Renal cortical epithelial cell (primary cell): ENCODE measurements at places on chromosomes 6 and 20.

DNA sequence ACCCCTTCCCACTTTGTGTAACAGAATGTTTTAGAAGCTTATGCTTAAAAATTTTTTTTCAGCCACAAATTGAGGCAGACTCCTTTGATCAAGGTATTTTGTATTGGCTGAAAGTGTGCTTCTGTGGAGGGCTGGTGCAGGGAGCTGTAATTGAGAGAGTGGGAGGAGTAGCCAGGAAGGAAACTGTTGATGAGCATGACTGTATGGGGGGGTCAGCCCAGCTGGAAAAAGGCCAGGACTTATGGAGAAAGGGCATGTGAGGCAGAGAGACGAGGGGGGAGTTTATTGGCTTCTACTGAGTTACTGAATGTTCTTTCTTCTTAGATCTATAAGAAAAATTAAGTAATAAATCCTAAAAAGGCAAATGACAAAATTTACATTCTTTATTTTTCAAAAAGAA lies 13.4 kb downstream of the RFPL4B start:
- DNase-seq, result peak; percentile 3

GRCh38 chr6:101394936-101395335 lies 1.4 kb downstream of the GRIK2 start:
- DNase-seq, result no peak

- DNase-seq, result no peak
Measured at GRCh38 chr6:91221072-91221720, 634.3 kb upstream of the MAP3K7 start.

DNA sequence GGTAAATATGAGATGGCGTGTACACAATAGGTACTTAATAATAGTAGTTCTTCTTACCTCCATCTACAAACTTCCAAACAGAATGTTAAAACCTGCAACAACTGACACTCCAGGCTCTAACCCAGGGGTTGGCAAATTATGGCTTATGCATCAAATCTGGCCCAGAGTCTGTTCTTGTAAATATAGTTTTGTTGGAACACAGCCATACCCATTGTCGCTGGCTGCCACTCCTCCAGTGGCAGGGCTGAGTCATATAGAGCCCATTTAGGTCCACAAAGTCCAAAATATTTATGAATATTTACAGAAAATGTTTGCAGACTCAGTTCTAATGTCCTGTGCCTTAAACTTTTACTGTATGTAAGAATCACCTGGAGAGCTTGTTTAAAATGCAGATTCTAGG lies 69.9 kb upstream of the BTBD3 start:
- no peak for DNase-seq

GRCh38 chr6:127951172-127951917 lies 50.5 kb upstream of the THEMIS start:
- DNase-seq, result no peak

- DNase-seq, result no peak
Measured at GRCh38 chr6:30272032-30272431, 54.7 kb upstream of the TRIM39 start.

- no peak for DNase-seq
Measured at GRCh38 chr6:4516206-4516605, 260.0 kb upstream of the CDYL start.

DNA sequence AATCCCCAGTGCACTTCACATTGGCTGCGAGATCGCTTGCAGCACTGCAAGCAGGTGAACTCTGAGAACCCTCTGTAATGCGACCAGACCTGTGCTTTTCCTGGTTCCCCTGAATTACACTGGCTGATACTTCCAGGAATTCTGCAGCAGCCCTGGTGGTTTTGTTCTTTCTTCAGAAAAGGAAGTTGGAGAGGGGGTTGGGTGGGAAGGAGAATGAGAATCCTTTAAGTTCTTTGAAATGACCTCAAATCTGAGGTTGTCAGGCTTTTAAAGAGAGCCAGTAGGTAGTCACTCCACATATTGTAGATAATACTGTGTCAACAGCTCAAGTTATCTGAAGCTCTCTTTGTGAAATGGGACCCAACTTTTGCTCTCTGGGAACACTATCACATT lies 62.4 kb downstream of the GCNT2 start:
- DNase-seq, result peak; percentile 15

GRCh38 chr6:71114544-71114943 lies 157.7 kb upstream of the B3GAT2 start:
- no peak for DNase-seq

- no peak for DNase-seq
Measured at GRCh38 chr6:25136854-25137253, 142.3 kb upstream of the CARMIL1 start.

DNA sequence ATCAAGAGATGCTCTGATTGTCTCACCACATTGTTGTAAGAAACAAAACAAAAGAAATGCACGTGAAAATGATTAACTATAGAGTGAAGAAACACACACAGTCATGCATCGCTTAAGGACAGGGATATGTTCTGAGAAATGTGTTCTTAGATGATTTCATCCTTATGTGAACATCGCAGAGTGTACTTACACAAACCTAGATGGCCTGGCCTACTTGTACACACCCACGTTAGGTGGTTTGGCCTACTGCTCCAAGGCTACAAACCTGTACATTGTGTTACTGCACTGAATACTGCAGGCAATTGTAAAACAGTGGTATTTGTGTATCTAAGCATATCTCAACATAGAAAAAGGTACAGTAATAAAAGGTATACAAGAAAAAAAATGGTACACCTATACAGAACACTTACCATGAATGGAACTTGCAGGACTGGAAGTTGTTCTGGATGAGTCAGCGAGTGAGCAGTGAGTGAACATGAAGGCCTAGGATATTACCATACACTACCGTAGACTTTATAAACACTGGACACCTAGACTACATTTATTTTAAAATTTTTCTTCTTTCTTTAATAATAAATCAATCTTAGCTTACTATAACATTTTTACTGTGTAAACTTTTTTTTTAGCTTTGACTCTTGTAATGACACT lies 48.6 kb downstream of the FKBP5 start:
- DNase-seq, result peak; percentile 73

GRCh38 chr6:22657352-22657980 lies 88.1 kb downstream of the HDGFL1 start:
- DNase-seq, result peak; percentile 31

- peak; percentile 71 for DNase-seq
Measured at GRCh38 chr6:55916188-55916587, 40.8 kb upstream of the BMP5 start.

- peak; percentile 47 for DNase-seq
Measured at GRCh38 chr20:17888044-17888443, 80.5 kb downstream of the SNX5 start.

DNA sequence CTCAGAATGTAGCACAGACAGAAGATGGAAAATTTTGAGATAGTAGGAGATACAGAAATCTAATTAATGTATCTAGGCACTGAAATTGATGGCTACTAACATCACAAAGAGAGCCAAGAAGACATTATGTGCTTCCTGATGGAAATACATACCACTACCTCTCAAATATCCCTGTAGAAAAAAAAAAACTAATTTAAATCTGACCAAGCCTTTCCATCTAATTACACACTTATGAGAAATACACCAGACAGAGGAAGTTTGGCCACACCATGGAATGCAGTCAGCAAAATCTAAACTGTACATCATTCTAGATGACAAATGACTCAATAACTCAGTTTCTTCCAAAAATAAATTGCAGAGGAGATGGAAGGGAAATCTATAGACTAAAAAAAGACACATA lies 18.9 kb downstream of the VPS52 start:
- no peak for DNase-seq

DNA sequence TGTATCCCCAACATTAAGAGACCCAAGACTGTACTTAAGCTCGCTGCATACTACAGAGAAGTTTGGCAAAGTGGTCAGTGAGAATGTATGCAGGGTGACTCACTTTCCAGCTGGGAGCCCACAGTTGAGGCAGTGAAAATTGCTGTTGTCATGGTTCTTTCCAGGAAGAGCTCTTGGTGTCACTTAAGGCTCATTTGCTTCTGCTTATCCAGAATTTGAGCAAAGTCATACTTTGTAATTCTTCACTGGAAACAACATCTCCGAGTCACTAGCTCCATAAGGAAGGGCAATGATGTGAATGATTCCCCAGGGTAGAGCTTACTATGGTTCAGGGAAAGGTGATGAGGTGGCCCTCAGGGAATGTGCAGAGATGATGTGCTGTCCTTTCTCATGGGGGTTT lies 65.4 kb upstream of the FBXL4 start:
- DNase-seq, result peak; percentile 99

DNA sequence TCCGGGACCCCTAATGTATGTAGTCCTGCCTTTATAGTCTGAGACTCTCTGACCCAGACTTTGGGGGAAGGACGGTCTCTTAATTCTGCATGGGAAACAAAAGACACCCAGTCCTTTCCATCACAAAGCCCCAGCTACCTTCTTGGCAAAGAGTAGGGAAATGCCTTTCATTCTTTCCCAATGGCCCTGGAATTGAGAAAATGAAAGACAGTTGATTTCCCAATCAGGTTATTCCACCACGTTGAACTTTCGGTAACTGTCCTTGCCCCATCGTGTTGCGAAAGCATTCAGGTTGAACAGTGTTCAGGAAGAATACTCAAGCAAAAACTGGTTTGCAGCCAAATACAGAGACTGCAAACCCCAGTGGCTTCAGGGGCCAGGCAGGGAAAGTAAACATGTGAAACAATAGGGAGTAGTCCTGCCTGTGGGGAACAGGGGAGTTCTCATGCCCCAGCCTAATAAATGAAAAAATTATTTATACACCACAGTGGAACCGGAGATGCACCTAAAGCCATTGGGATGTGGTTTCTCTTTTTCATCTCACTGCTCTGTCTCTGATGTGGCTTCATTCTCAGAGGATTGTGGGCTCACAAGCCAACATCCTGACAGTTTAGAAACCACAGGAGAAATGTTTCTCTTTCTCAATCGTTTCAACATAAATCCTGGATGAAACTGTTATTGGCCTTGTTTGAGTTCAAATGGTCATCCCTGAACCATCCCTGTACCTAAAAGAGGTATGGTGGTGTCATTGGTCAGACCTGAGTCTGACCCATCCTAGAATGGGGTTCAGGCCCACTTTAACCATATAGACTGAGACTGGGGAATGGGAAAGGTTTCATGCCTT lies 44.2 kb upstream of the SLC9A8 start:
- DNase-seq, result peak; percentile 99

- peak; percentile 67 for DNase-seq
Measured at GRCh38 chr20:31691646-31692275, 30.9 kb downstream of the BCL2L1 start.

GRCh38 chr20:20677186-20677585 lies 35.3 kb downstream of the RALGAPA2 start:
- DNase-seq, result no peak

DNA sequence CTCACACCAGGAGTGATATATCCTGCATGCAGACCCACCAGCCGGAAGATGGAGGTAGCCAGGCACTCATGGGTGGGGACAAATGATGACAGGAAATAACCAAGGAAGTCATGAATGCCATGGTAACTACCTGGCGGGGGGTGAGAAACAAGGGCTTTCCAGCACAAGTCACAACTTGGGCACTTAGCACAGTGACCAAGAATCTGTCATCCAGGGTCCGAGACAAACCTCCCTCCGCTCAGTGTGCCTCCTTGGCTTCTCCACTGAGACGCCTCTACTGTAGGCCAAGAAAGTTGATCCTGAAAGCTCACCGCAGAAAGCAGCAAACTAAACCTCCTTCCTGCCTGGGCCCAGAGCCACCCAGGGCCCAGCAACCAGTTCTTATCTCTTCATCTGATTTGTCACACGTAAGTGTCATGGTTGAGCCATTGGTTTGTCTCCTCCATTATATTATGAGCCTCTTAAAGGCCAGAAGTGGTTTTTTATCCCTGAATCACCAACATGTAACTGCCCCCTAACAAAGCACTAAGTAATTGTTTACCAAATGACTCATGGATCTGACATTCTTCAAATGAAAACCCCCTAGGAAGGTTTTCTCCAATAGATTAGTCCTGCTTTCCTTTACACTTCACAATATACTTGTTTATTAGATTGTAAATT lies 84.3 kb upstream of the TAB2 start:
- DNase-seq, result peak; percentile 99

GRCh38 chr20:13638162-13638495 lies 603 bp downstream of the TASP1 start:
- DNase-seq, result no peak

GRCh38 chr20:62511915-62512610 lies 36.3 kb upstream of the GATA5 start:
- no peak for DNase-seq

DNA sequence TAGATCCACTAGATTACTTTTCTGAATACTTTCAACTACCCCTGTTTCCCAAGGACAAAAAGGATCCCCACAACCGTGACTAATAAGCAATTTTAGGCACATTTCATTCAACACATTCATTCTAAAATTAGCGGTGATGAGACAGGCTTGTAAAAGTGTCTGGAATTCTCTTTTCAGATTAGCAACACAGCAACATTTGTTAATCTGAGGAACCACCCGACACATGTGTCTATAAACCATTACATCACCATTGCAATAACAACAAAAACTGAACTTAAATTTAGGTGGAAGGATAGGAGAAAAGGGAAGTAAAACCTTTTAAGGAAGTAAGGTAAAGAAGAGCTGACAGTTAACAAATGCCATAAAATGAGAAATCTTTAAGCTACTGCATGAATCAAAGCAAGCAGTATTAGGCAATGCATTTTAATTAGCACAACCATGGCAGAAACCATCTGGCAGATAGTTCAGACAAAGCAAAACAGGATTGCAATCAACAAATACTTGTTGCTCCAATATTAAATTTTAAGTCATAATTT lies 49.1 kb downstream of the MAP3K7 start:
- no peak for DNase-seq
